ENCODE measurements at places on chromosomes 2 and 18.

- no peak for DNase-seq
Observed at GRCh38 chr2:152347076-152347475, 12.1 kb downstream of the FMNL2 start.

DNA sequence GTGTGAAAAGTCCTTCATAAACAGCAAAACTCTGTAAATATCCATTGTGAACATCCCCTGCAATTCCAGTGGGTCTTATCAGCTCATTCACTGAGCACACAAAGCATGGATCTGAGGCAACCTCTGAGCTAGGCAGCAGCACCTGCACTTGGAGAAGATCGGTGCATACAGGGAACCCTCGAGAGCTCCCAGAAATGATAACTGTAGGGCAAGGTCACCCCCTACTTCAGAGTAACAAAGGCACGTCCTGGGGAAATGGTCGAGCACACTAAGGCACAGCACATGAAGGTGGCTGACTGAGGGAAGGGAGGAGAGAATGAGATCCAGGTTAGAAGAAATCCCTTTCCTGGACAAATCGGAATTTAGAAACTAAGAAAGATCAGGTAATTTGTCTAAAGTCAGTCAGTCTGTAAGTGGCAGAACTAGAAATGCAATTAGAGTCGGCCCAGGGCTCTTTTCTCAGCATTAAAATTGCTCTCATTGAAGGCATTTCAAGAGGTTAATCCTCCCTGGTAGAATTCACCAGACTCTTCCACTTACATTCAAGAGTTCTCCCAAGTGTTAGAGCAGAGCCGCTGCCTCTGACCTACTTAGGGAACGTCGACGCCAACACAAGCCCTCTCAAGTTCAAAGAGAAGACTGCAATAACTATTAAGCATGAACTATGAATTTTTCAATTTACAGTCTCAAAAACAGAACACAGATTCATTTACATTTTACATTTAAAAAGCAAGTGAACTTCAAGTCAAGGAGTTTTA, 45.9 kb downstream of the PXDN start:
- no peak for DNase-seq

GRCh38 chr18:35077937-35078336, 36.7 kb downstream of the MAPRE2 start:
- no peak for DNase-seq

- no peak for DNase-seq
Observed at GRCh38 chr2:85976106-85976920, 87.5 kb upstream of the ST3GAL5 start.

DNA sequence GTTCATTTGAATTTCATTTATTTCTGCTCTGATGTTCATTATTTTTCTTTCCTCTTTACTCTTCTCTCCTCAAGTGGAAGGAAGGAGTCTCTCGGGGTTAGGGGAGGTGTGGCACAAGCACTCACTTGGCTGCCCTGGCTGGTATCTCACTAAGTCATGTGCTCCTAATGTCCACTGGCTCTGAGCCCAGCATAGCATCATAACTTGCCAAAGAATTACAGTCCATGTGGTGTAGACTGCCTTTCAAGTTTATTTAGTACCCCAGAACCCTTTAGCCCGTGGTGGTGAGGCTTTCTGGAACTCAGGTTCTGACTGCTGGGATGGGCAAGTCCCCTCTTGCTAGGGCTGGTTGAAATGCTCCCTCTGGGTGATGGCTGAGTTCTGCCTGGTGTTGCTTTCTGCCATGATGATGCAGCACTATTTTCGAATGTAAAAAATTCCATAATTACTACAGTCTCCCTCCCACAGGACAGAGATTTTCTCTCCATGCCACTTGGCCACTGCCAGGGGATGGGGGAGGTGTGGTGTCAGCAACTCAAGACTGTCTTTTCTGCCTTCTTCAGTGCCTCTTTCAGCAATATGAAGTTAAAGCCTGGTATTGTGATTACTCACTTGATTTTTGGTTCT, 22.2 kb downstream of the SPAG16 start:
- no peak for DNase-seq

DNA sequence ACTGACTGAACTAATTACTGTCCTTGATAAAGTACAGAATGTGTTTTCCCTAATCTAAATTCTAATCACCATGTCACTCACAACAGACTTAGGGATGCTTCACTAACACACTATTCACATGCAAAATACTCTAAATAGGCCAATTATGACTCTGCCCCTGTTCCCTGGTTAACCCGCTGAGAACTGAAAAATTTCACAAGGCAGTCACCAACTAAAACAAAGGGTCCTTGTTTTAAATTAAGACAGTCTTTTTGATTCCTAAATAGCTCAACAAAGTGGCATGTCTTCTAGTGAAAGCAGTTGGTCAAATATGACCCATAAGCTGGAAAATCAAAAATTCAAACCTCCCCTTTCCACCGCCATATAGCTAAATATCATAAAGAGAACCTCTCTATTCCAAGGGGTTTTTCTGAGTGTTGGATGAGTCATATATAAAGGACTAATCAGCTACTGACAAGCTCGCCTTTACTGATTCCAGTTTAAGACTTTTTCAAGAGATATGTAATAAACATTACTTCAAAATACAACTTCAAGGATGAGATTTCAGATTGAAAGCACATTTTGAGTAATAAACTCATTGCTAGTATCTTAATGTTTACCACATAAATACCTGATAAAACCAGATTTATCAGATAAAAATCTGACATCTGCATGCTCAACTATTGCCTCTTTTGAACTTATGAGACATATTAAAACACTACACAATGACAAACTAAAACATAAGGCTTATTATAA, 235.8 kb downstream of the TCF4 start:
- no peak for DNase-seq

DNA sequence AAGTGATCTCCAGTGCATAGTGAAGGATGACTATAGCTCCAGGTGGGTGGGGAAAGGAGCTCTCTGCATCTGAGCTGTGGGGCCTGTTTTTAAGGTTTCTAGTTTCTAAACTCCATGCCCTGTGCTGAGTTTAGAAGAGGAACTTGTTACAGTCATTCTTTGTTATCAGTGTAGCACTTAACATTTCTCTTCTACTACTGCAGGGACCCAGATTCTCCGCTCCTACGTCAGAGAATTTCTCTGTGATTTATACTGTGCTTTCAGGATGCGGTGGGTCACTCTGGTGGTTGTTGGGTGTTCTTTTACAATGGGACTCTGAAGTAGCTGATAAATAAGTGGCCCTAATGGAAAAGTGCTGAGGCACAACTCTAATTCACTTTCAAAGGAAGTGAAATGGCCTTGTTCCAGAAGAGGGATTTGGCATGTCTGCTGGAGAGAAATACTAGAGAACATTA, 122.0 kb downstream of the WDSUB1 start:
- DNase-seq = no peak

Data from NCI-H2081 treated with DMSO at 0.1 percent for 48 hours (cell line).